ENCODE measurements at places on chromosomes 1 and 21. TPM values are rescaled to one million over a fixed set of nuclear protein-coding genes. Genes with fewer than 3 reads are reported as not detected.

The KCNJ9 gene
- total RNA-seq, result not detected

The CPTP gene
- 46.4 TPM for total RNA-seq

The MMP23B gene
- 55.1 TPM for total RNA-seq

The ADGRL2 gene
- total RNA-seq, result 41.5 TPM

The PTGS2 gene
- total RNA-seq, result 0.38 TPM

The FAM72B gene
- total RNA-seq, result 1.6 TPM

The AMY1A gene
- total RNA-seq, result not detected

The TUT4 gene
- 14.3 TPM for total RNA-seq

The EFNA1 gene
- total RNA-seq, result 10.6 TPM

The TPR gene
- 56.9 TPM for total RNA-seq

The CFHR2 gene
- total RNA-seq, result not detected

The NBPF20 gene
- 1.3 TPM for total RNA-seq

The PADI2 gene
- 9.3 TPM for total RNA-seq

The CLCA4 gene
- not detected for total RNA-seq

The ADGRL4 gene
- total RNA-seq, result 3.7 TPM

The ZFP69 gene
- total RNA-seq, result 2.2 TPM

The VAV3 gene
- total RNA-seq, result 1.3 TPM

The MTMR11 gene
- total RNA-seq, result 9.6 TPM

The CLIC4 gene
- 157 TPM for total RNA-seq

The SMPDL3B gene
- total RNA-seq, result 2.3 TPM

The TRIM45 gene
- total RNA-seq, result 3.3 TPM

The CLCNKA gene
- under 0.01 TPM for total RNA-seq

The ATP6V1G3 gene
- not detected for total RNA-seq

The EFNA3 gene
- total RNA-seq, result 0.98 TPM

The CLDN17 gene
- not detected for total RNA-seq

The LAMC2 gene
- total RNA-seq, result 43.6 TPM

The OR2T29 gene
- total RNA-seq, result not detected

The TAL1 gene
- 1.5 TPM for total RNA-seq

The AIM2 gene
- total RNA-seq, result not detected

The SPRR2E gene
- not detected for total RNA-seq

The LCE3C gene
- not detected for total RNA-seq

The OR2T33 gene
- total RNA-seq, result 0.13 TPM

The CASP9 gene
- total RNA-seq, result 16.0 TPM

The LCE1B gene
- not detected for total RNA-seq

The FCN3 gene
- not detected for total RNA-seq

The LAPTM5 gene
- 0.25 TPM for total RNA-seq

The TRAPPC3 gene
- total RNA-seq, result 60.6 TPM
